ENCODE measurements at places on chromosomes 5 and 9. TPM values are rescaled to one million over a fixed set of nuclear protein-coding genes. Genes with fewer than 3 reads are reported as not detected.

IFNB1 gene
- total RNA-seq, result not detected

BHMT gene
- 0.36 TPM for total RNA-seq

CEP78 gene
- total RNA-seq, result 14.0 TPM

TMEFF1 gene
- total RNA-seq, result 0.68 TPM

LHX3 gene
- total RNA-seq, result not detected

GRCh38 chr9:82410306-82410705, 421.7 kb downstream of the SPATA31D1 start:
- DNase-seq, result no peak

DNA sequence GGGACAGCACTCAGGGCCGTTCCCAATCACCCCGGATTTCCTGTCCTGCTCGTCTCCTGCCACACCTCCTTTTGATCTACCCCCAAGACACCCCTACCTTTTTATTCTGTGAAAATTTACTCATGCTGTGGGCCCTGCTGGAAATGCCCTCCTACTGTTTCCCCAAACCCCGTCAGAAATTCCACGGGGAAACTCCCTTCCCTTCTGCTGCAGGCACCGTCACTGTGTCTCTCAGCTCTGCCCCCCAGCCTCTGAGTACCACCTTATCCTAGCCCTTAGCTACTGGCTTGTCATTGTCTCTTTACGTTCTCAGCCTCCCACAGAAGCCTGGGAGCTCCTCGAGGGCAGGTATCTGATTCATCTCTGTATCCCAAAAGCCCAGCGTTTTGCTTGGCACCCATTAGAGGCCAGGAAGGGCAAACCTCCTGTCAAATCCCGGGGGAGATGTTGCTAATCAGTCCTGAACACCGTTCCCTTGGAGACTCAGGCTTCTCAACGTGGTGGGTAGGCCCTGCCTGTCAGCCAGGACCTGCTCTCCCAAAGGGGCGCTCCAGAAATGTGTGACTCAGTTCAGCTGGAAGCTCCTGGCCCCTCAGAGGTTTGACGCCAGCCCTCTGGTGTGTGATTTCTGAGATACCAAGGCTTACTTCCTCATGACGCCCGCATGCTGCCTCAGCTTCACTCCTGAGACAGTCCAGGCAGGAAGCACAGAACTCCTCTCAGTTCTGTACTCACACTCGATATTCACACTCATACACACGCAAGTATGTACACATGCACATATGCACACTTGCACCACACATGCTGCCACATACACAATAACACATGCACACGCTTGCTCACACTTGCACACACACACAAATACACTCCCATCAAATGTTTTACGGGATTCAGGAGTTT, 50.7 kb upstream of the GRHPR start:
- no peak for DNase-seq

GRCh38 chr9:121359351-121360294, 10.4 kb downstream of the STOM start:
- DNase-seq, result no peak

DNA sequence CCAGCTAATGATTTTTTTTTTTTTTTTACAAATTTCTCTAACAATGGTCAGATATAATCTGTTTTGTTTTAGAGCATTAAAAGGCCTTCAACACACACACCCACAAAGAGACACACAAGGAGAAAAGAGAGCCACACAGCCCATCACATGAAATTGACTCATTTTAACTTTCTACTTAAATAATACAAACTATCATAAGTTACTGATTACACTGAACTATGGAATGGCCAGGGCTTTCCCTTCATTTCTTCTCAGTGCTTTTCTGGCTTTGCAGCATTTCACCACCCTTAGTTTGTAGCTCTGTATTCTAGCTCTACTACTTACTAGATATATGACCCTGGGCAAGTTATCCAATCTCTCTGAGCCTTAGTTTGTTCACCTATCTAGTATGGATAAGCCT, 13.2 kb downstream of the REEP5 start:
- DNase-seq, result no peak

- no peak for DNase-seq
Measured at GRCh38 chr9:84343111-84343521, 2.6 kb upstream of the SLC28A3 start.

DNA sequence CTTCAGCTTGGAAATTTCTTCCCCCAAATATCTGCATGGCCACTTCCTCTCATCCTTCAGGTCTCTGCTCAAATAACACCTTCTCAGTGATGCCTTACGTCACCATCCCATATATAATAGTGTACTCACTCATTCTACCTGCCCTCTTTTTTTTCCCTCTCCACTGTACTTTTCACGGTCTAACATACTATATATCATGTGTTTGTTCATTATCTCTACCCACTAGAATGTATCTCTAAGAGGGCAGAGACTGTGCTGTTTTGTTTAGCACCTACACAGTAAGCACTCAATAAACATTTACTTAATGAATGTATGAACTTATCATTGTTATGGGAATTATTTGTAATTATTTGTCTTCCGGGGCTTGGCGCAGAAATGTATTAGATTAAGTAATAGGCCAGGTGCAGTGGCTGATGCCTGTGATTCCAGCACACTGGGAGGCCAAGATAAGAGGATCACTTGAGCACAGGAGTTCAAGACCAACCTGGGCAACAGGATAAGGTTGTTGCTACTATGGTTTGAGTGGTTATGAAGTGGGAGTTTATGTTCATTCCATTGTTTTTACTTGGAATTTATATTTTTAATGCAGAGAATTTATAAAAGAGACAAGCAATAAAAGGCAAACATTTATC, 6.0 kb upstream of the IL13 start:
- no peak for DNase-seq

DNA sequence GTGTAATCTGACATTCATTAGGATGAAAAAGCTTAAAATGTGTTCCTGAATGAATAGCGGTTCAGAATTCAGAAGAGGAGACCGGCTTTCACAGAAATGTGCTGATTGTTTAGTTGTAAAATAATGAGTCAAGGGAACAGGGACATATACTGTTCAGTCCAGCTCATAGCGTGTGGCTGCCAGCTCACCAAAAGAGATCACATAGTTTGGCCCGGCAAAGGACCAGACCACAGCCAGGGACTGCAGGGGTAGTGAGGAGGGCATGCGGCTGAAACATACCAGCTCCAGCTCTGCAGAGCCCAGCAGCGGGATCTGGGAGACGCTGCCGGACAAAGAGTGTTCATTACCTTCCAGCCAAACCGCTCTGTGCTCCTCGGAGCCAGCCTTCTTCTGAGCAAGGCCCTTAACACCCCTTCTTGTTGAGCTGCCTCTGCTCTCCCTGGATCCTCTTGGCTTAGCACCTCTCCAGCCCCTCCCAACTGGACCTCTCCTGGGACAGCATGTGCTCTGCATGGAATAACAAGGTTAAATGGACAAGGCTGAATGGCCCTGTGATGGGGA, 116.8 kb upstream of the CNTLN start:
- peak; percentile 68 for DNase-seq

DNA sequence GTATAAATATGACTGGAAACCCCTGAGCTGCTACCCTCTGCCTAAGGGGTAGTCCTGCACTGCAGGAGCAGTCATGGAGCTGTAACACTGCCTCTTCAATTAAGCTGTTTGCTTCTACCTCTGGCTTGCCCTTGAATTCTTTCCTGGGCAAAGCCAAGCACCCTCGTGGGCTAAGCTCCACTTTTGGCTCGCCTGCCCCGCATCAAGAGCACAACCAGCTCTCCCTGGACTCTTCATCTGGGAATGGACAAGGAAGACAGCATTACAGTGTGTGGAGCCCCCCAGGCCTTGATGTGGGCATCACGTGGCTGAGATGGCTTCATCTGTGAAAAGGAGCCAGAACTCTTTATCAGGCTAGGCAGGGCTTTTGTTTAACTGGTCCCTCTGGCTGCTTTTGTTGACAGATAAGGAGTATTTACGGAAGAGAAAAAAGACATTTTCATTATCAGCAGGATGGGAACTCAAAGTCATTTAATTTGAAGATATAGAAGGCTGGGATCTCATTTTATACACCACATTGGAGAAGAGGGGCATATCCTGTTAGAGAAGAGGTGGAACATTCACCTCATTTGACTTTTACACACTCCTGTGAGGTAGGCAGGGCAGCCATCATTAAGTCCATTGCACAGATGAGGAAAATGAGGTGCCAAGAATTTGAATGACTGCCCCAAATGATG, 137.8 kb downstream of the SEMA6A start:
- no peak for DNase-seq

DNA sequence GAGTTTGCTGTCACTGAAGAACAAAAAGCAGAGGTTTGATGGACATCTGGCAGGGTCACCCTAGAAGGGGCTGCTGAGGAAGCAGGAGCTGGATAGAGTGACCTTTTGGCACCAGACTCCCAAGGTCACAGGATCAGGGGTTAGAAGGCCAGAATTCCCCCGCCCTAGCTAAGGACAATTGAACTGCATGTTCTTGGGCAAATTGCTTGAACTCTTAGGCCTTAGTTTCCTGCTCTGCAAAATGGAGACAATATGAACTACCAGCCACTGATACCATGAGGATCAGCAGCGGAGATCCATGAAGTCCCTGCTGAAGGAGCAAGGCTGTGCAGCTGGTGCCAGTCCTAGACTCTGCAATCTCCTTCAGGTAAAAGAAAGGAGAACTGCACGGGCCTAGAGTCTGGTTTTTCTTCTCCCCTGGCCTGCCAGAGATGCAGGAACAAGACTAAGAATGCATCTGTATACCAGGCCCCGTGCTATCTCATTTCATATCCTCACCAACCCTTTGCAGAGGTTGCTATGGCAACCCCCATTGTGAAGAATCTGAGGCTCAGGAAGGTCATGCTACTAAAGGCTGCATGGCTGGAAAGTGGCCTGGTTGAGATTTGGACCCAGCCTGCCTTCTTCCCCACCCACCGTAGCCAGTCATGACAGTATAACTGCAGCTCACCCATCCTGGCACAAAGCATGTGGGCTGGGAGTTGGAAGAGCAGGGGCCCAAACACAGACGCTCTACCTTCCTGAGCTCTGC, 33.7 kb downstream of the CAMK2A start:
- no peak for DNase-seq

DNA sequence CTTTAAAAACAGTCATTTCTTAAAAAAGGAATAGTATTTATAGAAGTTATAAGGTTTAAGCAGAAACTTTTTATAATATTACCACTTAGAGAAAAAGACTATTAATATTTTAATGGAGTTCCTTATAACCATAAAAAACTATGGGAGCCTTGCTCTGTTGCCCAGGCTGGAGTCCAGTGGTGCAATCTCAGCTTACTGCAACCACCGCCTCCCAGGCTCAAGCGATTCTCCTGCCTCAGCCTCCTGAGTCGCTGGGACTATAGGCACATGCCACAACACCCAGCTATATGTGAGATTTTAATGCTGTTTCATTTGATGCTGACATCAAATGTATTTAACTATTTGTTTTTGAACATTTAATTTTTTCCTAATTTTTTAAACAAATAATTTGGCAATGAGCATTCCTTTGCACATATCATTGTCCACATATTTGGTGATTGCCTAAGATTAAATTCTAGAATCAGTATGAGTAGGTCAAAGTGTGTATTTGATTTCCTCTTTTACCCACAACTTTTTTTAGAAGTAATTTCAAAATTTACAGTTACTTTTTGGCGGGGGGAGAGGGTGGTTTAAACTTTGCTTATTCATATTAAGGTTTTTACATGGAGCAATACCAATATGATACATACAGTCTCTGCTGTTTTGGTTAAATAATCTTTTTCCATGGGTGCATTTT, 235.5 kb downstream of the ARHGEF28 start:
- no peak for DNase-seq

Measured in sigmoid colon (tissue), 7 donors.